ENCODE measurements at places on chromosomes 7 and 10.
A peak's percentile ranks its signal among the peaks of the same experiment; 100 is the strongest.

DNA sequence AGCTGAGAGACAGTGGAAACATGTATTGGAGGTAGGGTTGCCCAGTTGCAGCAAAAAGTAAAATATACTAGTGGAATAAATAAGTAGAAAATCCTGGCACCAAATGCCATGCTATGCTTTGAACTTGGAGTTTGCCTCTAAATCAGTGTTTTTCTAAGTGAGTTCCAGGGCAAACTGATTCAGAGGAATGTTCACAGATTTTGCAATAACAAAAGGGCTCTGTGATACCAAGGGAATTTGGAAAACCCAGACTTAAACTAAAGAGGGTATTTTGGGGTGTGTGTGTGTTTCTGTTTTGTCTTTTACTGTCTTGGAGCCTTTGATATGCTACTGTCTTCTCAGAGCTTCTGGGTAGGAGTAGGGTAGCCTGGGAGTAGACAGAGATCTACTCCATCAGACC lies 39.9 kb downstream of the SLC26A4 start:
- no peak for DNase-seq

DNA sequence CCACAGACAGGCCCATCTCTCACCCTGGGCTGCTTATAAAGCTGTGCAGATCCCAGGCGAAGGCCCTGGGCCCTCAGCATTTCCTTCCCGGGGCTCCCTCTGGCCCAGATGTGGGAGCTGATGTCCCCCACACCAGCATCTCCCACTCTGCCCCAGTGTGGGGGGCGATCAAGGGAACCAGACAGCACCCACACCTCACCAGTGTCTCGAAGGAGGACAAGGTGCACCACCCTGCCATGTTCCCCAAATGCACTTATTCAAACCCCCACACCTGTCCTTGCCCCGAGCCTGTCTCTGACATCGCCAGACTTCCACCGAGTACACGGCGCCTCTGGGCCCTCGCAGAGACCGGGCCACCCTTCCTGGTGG lies 19.6 kb downstream of the DPYSL4 start:
- no peak for DNase-seq

- DNase-seq = no peak
Observed at GRCh38 chr7:155761162-155761561, 51.1 kb downstream of the SHH start.

DNA sequence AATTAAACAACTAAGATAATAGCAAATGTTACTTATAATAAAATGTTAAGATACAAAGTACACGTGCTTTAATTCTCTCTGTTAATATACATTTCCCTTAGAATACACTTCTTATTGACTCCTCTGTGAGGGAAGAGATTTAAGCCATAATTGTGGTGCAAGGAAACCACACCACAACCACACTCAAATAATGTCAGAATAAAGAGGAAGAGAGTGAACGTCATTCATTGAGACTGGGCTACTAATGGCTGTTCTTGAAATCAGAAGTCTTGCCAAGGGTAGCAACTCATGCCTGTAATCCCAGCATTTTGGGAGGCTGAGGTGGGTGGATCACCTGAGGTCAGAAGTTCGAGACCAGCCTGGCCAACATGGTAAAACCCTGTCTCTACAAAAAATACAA lies 10.0 kb downstream of the FAM171A1 start:
- DNase-seq = no peak

GRCh38 chr7:140058517-140058916 lies 4.2 kb downstream of the PARP12 start:
- DNase-seq = no peak

- peak; percentile 87 for DNase-seq
Observed at GRCh38 chr7:69620063-69620462, 21.8 kb downstream of the AUTS2 start.

DNA sequence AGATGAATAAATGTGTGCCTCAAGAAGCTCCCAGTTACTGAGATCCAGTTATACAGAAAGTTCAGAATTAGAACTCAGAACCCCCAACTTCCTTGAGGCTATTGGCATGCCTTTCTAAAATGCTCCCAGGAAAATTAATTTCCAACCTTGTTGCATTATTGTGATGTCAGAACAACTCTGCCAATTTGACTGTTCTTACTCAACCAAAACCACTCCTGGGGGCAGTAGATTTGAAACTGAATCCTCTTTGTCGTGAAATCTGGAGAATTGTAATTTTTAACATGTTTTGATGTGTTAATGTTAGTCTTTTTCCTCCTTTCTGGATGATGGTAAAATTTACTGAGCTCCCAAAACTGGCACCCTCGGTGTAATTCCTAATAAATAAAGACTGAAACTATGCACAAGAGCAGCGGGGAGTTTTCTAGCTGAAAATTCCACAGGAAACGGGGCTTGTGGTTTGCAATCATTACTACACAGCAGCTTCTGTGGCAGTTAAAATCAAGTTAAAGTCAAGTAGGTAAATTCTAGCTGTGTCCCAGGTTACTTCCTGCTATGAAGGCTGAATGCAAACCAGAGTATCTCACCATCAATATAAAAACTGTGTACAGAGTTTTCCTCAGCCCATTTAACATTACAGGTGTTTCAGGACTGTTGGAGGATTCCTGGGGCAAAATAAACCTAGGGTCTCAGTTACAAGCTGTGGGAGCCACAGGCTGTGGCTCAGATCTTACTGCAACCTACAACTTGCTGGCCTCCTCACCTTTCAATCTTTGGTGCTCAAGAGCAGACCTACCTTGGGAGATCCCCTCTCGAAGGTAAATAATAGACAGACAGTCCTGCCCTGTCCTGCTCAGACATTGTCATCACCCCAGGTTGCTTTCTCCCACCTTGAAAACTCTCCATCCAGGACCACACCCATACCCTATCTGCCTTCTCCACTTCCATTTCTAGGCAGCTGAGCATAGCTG lies 156.3 kb upstream of the KMT2E start:
- DNase-seq = no peak

- DNase-seq = no peak
Observed at GRCh38 chr10:51103554-51104217, 29.4 kb downstream of the PRKG1 start.

GRCh38 chr10:132637477-132638129 lies 100.0 kb downstream of the INPP5A start:
- peak; percentile 2 for DNase-seq

- no peak for DNase-seq
Observed at GRCh38 chr7:37070471-37070870, 346.2 kb upstream of the AOAH start.

DNA sequence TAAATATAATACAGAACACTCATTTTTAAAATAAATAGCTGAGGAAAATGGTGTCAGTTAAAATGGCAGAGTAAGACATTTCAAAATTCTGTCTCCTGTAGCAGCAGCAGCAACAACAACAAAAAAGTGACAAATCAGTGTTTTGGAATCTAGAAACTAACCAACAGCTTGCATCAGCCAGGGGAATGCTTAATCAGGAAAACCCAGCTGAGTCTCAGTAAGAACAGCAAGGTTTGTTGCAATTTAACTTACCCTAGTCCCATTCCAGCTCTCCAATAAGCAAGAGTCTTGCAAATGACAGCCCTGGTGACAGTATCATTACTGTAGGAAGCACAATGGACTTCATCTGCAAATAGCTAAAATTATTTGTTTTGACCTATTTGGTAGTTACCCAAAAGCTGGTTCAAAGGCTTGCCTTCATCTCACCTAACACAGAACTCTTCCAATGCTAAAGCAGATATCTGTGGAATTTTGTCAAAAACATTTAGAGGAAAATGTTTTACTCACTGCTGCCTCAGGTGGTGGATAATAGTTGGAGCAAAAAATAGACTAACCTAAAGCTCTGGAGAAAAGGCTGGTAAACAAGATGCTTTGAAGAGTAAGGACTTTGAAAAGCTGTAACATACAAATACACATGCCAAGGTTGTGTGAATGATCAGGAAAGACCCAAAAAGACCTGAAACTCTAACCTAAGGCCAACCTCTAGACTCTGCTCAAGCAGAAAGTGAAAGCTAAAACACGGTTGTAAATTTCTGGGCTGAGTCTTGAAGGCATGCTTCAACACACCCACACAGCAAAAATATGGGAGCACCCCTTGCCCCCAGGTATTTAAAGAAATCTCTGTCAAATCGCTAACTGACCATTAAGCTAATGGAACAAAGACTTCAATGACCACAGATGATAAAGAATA lies 9.9 kb upstream of the ARHGAP22 start:
- no peak for DNase-seq

DNA sequence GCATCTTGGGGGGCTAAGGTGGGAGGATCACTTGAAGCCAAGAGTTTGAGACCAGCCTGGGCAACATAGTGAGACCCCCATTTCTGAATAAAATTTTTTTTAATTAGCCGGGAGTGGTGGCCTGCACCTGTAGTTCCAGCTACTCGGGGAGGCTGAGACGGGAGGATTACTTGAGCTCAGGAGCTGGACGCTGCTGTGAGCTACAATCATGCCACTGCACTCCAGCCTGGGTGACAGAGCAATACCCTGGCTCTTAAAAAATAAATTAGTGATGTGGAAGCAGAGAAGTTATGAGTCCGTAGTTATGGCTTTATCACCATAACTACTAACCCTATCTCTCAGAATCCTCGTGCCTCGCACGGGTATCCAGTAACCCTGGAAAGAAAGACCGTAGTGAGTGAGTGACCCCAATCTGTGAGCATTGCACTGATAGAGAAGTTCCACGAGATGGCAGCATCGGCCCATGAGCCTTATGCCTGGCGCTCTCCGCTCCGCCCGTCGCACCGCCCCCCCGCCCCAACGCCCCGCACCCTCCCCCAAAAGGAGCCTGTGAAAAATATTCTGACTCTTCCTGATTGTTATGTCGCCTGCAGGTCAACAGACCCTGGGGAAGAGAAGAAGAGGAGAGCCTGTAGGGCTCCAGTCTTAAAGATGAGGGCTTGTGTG lies 4.9 kb upstream of the SLC29A3 start:
- DNase-seq = peak; percentile 12

DNA sequence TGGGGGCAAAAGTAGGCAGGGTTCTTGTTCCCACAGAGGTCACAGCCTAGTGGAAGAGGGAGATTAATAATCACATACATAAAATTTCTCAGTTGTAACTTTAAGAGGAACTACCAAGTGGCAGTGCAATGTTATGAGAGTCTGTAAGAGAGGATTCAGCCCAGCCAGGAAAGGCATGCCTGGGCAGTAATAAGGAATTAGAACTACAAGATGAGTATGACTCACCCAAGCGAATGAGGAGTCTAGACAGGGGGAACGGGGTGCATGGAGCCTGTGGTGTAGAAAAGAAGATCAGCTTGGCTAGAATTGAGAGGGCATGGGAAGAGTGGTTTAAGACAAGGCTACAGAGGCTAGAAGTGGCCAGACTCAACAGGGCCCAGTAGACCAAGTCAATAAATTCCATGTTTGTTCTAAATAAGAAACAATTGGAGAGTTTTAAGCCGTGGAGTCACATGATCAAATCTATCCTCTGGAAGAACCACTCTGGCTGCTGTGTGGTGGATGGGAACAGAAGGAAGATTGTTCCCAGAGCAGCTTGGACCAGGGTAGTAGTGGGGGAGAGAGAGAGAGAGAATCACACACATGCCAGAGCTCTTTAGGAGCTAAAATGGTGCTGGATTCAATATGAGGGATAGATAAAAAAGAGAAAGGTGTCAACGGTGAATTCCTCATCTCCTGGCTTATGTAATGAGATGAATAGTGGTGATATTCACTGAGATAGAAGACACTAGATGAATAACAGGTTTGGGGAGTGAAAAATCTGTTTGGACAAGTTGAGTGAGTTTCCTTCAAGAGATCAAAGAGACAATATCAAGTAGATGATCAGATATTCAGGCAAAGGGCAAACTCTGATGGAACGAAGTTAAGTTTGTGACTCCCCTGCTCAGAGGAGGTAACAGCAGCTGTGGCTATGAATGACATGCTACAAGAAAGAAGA lies 265.1 kb downstream of the FGFR2 start:
- no peak for DNase-seq

DNA sequence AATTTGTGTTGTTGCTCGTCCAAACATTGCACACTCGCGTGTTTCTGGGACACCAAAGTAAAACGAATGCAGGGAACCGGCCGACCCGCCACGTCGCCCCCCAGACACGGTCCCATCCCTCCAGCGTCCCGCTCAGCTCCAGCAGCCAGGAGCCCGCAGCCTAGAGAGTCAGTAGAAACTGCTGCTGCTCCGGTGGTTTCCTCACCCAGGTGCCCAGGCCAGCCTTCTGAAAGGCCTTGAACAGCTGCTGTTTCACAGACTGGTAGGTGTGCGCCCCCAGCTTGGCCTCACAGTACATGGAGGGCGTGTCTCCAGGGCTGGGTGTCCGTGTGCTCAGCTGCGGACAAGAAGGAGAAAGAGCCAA lies 126.8 kb downstream of the WDR37 start:
- no peak for DNase-seq

DNA sequence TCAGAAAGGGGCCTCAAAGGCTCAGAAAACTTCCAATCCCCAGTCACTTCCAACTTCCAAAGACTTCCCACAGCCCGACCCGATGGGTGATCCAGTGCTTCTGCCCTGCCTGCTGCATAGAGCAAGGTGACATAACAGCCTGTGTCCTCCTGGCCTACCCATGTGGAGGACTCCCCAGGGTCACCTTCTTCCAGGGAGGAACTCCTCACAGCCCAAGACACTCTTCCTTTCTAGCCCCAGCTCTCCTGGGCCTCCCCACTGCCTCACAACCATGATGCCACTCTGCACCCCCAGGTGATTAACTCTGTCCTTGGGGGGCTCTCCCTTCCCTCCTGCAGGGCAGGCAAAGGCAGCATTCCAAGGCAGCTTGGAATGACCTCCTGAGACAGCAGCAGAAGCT lies 158.4 kb upstream of the PDE1C start:
- no peak for DNase-seq

GRCh38 chr7:151570366-151570915 lies 50.7 kb upstream of the RHEB start:
- no peak for DNase-seq

- no peak for DNase-seq
Observed at GRCh38 chr10:132294561-132295318, 13.0 kb downstream of the STK32C start.

DNA sequence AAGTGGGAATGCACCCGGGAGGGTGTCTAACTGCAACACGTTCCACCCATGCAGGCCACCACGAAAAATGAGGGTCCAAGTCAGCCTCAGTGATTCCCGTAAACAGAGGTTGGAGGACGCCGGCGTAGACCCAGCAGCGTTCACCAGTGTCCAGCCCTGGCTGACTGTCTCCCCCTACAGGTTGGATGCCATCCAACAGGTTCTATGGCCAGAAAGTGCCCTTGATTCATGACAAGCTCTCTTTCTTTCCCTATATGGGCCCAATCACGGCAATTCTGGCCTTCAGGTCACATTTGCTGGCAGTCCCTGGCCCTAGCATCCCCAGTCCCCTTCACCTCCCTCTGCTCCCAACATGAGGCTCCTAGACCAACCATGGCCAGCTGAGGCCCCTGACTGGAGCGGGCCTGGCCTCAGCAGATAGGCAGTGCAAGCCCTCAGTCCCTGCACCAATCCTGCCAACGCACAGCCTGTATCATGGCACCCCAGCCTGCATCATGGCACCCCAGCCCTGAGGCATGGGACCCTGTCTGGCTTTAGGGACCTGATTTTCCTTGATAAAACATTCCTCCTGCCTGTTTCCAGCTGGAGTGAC lies 227.4 kb downstream of the GRID1 start:
- no peak for DNase-seq
